ENCODE measurements at places on chromosomes 7 and 10.
A peak's percentile ranks its signal among the peaks of the same experiment; 100 is the strongest.

GRCh38 chr7:22393913-22394729 lies 37.2 kb upstream of the RAPGEF5 start:
- no peak for DNase-seq

DNA sequence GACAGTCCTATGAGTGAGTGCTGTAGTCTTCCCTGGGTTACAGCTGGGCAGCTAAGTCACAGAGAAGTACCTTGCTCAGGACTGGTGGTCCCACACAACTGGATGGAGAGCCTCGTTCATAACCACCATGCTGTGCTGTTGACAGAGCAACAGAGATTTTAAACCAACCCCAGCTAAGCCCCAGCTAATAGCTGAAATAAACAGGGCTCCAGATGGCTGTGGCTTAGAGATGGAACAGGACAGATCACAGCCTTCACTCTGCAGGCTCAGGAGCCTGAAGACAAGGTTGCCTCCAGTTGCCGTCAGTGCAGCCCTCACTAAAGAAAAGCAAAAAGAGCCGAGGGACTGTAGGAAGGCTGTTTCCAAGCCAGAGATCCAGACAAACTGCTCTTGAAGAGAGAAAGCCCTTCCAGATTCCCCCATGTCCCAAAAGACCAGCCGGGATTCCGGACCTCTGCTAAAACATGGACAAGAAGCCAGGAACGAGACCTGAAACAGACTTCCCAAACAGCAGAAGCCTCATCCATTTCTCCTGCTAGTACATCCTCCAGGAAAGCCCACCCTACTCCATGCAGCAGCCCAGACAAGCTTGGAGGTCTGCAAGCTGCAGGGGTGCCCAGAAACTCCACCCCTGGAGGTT lies 4.2 kb downstream of the HTRA1 start:
- DNase-seq, result no peak

DNA sequence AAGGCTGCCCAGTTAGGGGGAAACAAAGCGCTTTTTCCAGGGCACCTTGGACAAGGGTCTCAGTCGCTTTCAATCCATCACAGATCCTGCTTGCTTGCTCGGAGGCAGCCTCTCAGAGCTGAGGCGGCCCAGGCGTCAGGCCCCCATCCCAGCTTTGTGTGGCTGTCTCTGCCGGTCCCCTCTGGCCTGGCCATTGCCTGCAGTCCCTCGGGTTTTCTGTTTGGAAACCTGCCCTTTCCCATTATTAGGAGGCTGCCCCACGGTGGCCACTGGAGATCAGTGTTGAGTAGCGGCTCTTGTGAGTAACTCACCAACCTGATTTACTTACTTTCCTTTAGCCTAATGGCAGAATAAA lies 216.1 kb downstream of the GLRX3 start:
- DNase-seq, result no peak

GRCh38 chr7:22419488-22419887 lies 62.5 kb upstream of the RAPGEF5 start:
- DNase-seq, result no peak

DNA sequence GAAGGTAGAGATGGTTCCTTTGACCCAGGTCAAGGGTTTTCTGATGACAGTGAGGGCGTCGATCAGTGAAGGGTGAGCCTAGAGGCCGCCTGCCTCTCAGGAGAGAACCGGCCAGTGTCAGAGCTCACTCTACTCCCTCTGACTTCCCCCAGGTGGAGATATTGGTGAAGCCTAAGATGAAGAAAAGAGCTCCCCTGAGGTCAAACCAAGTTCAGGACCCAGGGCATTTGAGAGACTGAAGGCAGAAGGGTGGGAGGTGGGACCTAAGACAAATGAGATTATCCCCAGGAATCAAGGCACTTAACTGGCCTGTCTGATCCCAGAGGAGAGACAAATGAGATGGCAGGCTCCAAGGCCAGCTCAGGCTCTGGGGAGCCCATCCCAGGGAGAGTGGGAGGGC lies 104.7 kb downstream of the CDH23 start:
- no peak for DNase-seq

DNA sequence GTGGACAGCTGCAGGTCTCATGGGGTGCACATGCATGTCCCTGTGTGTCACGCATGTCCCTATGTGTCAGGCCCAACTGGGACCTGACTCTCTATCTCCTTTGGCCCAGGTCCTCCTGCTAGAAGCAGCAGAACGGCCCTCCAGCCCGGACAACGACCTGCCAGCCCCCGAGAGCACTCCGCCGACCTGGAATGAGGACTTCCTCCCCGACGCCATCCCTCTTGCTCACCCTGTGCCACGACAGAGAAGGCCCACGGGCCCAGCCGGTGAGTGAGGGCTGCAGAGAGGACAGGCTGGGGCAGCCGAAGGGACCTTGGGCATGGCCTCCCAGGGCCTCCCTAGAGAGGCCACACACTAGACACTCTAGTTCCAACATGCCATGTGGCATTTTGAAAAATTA lies 89.3 kb downstream of the MYL10 start:
- no peak for DNase-seq

DNA sequence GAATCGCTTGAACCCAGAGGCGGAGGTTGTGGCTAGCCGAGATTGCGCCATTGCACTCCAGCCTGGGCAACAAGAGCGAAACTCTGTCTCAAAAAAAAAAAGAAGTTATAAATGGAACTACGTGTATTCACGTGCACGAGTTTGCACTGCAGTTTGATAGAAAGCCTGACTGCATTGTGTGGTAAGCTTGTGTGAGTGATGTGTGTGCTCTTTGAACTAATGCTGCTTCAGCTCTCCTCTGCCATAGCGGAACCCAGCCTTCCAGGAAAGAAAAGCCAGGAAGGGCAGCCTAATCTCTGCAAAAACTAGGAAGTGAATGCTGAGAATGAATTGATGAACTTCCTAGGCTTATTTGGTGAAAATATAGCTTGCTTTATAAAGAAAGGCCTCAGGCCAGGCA lies 15.6 kb upstream of the MKRN1 start:
- no peak for DNase-seq

- DNase-seq, result no peak
Observed at GRCh38 chr7:26658389-26659084, 205.9 kb downstream of the SKAP2 start.

GRCh38 chr7:77859343-77859742 lies 60.8 kb downstream of the PHTF2 start:
- DNase-seq, result no peak

DNA sequence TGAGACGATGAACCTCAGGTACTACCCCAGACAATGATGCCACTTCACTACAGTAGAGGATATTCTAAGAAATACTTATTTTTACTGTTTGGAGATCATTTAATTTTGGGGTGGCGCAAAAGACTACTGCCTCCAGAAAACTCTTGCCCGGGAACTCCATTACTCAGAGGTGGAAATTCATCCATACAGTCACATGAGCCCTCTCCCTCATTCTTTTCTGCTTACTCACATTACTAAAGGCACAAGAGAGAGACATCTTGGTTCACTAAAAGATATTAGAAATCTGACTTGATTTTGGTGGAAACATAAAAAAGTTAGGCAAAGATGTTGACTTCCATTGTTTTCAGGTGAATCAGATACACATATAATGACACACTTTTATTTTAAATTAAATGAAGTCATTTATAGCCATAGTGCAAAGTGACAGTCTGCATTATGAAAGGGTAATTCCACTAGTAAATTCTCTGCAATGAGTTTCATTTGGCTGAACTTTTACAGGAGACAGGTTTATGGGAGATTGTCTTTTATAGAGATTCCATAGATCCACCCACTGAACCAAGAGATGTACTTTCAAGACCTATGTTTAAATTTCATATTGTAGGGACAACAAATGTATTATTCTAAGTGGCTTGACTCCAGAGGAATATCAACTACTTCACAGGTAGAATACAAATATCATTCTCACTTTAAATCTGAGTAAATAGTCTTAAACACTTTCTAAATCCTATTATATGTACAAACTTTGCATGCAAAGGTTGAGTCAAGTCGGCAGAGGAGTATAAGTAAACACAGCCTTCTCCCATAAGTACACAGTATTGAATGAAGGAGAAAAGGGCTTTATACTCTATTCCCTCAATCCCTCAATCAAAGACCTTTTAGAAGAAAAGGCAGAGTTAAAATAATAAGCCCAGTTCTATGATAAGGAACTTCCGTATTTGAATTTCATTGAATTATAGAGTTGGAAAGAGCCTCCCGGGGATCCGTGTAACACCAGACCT lies 18.8 kb downstream of the NEBL start:
- no peak for DNase-seq

DNA sequence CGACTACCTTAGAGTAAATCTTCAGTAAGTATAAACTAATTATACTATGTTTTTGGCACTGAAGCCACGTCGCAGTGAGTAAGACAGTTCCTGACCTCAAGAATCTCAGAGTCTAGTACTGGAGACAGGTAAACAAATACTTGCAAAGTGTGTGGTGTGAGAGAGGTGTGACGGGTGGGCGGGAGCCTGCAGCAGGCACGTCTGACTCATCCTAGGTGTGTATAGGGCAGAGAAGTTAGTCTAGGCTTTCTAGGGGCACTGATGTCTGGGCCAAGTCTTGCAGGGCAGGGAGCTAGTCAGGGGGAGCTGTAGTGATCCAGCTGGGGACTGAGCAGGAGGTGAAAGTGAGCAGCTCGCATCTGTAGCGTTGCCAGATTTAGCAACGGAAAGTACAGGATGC lies 35.9 kb upstream of the SFTPD start:
- DNase-seq, result no peak

DNA sequence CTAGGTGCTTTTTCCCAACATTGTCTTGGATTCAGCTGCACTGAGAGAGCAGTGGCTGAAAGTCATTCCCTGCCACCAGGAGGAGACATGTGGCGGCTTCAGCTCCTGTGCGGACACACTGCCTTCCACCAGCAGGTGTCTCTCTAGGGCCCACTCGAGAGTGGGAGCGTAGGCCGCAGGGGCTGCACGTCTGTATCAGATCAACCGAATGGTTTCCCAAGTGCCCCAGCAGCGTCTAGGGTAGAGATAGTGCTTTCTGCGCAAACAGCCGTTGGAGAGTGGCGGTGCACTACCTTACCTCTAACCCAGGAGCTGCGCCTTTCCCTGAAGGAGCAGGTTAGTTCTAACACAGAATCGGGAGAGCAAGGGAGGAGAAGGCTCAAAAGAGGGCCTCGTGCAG lies 31.7 kb downstream of the PAPOLB start:
- DNase-seq, result peak; percentile 26

GRCh38 chr7:49855281-49855980 lies 82.0 kb downstream of the VWC2 start:
- no peak for DNase-seq

DNA sequence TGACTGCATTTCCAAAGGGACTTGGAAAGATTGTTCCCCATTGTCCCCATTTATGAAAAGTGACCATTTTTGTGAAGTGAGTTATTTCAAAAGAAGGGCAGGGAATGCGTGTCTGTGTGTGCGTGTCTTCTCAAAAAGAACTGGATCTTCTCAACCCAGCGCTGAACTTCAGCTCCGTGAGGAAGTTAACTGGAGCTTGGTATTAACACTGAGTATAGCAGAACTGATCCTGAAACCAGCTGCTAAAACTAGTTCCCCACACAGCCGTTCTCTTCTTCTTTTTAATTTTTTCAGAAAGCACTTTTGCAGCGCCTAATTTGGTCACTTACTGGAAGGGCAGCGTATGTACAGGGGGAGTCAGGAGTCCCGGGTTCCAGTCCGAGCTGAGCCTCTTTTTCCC lies 45.8 kb upstream of the PLEKHA1 start:
- DNase-seq, result no peak

- no peak for DNase-seq
Observed at GRCh38 chr7:130987092-130987491, 253.1 kb upstream of the KLF14 start.

DNA sequence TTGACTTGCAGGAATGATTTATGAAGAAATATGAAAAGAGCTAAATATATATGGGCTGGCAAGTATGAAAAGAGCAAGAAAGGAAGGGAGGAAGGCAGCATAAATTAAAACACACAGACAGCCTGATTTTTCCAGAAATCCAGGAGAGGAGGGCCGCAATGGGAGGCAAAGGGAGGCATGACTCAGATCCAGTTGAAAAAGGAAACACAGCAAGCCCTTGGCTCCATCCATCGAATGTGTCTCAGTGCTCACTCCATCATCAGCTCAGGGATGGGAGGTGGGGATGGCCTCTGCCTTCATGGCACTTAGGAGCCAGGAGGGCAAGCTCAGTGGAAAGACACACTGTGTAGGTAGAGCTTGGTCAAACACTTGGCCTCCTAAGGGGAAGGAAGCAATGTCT lies 75.7 kb upstream of the PDZD8 start:
- DNase-seq, result no peak

DNA sequence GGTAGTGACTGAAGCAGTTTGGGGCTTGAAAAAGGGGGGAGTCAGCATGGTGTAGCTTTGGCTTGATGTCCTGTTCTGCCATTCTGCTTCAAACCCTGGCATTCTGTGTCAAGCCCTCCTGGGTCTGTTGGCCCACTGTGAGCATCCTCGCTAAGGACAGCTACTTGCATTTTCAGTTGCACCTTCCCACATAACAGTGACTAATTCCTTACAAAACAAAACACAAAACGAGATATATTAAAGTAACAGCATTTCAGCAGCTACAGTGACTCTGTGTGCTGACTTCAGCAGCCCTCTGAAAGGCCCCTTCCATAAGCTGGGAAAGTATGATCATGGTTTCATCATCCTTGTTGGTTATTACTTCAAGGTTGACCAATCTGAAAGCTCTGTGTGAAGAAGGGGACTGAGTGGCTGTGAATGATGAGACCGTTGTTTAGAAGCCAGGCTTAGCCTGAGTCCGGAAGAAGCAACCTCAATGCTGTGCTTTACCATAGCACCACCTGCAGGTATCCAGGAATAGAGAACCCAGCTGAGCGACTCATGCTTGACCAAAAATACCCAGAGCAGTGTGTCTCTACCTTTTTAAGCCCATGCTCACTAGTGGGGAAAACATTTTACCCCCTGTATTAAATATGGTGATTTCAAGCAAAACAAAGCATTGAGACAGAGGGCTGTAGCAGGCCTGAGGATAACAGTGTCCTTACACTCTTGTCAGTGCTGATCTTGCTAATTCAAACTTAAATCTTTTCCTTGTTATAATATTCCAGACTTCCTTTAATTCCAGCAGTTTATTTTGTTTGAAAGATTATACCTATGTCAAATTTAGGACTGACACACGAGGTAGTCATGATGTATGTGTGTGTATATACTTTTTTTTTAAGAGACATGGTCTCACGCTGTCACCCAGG lies 42.6 kb upstream of the CC2D2B start:
- no peak for DNase-seq

DNA sequence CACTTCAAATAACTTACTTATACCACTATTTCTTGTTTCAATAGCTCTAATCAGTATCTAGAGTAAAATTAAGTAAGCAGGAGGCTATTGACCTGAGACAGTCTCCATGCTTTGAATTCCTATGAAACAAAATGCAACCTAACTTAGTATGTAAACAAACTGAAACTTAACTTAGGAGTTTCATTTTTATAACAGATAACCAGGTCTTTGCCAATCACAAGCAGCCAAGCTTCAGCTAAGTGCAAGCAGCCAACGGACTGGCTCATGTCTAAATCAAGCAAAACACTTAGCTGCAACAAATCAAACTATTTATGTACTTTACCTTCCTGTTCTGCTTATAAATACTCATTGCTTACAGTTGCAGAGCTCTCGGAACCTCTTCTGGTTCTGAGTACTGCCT lies 4.4 kb upstream of the GSTK1 start:
- no peak for DNase-seq

DNA sequence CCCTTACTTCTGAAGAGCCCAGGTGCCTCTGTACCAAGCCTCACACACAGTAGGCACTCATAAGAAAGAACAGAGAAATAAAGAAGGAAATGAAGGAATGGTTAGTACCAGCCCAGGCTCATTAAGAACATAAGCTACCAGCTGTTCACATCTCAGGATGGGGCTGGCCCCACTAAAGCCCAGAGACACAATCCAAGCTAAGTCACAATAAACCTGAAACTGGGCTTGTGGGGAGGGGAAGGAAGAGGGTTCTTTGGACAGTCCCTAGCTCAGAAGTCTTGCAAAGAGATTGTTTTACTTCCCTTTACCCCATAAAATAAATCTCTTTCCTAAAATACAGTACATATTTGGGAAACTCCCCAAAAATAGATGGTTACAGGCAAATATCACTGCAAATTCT lies 24.3 kb downstream of the FBXW4 start:
- no peak for DNase-seq
